ENCODE measurements at places on chromosomes 11 and 22.

- DNase-seq, result no peak
Measured at GRCh38 chr11:113528982-113529381, 53.8 kb upstream of the DRD2 start.

DNA sequence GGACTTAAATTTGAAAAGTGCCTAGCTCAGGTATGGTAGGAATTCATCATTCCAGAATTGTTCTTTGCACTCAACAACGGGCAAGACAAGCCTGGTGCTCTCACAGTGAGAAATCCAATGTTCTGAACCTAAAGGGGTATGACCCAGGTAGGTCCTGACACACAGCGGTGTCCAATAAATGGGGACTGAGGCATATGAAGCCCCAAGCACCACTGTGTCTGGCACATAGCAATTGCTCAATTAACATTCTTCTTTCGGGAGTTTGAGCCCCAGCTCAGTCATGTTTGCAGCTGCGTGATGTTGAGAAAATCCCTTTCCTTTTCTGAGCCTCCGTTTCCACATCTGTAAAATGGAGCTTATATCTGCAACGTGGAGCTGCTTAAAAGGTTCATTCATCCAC, 535.8 kb downstream of the MIAT start:
- DNase-seq, result no peak

- no peak for DNase-seq
Measured at GRCh38 chr11:62513626-62514025, 33.0 kb downstream of the AHNAK start.

GRCh38 chr22:50656122-50657070, 16.2 kb upstream of the SHANK3 start:
- DNase-seq, result no peak

GRCh38 chr11:28529540-28530410, 421.6 kb downstream of the METTL15 start:
- no peak for DNase-seq

DNA sequence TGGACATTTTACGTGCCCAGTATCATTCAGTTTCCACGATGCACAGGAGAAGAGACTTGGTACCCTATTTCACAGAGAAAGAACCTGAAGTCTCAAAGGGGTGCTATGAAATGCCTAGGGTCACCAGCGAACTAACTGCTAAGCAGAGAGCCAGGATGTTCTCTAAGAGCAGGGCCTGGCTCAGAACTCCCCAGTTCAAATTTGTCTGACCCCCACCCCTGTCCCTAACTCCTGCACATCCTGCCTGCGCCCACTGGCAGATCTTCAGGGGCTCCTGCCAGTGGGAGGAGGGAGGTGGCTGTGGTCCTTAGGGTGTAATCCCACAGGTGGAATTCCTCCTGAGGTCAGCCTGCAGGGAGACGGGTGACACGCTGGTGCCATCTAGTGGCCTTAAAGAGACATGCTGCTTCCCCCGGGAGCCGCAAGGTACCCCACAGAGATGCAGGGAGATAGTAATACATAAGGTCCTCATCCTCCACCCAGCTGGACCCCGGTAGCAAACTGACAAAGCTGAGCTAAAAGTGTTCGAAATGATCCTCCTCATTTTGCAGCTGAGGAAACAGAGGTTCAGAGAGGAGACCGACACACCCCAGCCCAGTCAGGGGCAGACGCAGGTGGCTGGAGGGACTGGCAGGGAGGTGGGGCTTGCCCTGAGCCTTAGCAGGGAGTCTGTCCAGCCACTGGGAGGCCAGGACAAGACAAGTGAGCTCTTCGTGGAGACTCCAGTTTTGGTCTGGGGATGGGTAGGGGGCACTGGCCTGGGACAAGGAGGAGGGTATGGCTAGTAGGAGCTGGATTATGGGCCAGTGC, 34.1 kb downstream of the MB start:
- peak; percentile 26 for DNase-seq

GRCh38 chr11:46718155-46719019, 626 bp upstream of the F2 start:
- DNase-seq, result no peak

DNA sequence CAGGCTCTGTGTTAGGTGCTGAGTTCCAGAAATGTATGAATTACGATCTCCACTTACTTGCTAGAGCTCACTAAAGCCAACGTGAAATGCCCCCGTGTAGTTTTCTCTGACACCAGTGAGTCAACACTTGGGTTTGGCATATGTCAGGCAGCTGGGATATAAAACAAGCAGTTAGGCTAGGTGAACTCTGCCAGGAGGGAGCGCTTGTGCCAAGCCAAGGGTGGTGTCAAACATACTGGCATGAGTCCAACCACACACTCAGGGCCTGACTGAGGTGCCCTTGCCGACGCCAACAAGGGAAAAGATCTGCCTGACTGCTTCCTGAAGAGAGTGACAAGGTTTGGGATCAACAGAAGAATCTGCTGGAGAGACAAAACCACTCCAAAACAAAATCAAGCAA, 167.8 kb upstream of the NARS2 start:
- no peak for DNase-seq

GRCh38 chr11:118339281-118339961, 3.1 kb downstream of the CD3D start:
- DNase-seq, result no peak

- no peak for DNase-seq
Measured at GRCh38 chr11:65651339-65651588, 11.5 kb downstream of the RELA start.

DNA sequence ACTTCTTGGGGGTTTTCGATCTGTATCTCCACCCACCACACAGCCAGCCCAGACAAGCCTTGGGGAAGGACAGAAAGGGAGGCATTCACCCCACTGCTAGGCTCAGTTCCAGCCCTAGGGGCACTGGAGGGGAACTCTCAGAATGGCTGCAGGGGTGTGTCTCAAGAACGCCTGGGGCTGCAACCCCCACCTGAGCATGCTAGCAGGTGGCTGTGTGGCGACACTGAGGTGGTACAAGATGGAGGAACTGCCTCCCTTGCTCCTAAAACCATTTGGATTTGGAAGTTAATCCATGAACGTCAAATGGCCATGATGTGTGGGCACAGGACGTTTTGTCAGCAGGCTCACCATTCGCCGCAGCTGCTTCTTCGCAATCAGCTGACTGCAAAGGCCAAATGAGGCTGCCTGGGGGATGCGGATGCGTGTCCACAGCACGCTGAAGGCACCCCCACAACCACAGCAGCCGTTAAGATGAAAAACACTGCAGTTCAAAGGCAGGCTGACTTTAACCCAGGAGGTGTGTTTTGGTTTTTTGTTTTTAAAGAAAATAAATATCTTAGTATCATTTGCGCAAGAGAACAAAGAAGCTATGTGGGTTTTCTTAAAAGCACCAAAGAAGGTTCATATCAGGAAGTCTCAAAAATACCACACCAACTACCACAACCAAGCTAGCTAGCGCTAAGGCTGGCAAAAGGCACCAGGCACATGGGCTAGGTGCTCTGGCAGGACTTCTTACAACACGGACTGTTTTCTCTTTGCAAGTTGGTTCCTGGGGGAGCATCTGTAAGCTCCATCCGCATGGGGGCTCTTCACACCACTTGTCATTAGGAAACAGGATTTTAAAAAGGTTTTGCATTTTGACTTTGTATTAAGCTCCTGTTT, 22.2 kb upstream of the NAP1L4 start:
- DNase-seq, result peak; percentile 34

- DNase-seq, result no peak
Measured at GRCh38 chr11:3001496-3001895, 9.4 kb upstream of the NAP1L4 start.

GRCh38 chr11:64582885-64583284, 8.1 kb upstream of the SLC22A12 start:
- DNase-seq, result no peak

GRCh38 chr11:15685306-15685705, 570.6 kb downstream of the INSC start:
- no peak for DNase-seq

- DNase-seq, result peak; percentile 72
Measured at GRCh38 chr22:22558972-22559603, at the start of gene PRAME. PRAME (minus strand) TSS chr22:22559265; CDS start chr22:22556832, 2,433 bp downstream.

GRCh38 chr11:3971756-3972404, 116.4 kb downstream of the STIM1 start:
- no peak for DNase-seq

GRCh38 chr22:42372976-42373375, 59.2 kb downstream of the NFAM1 start:
- DNase-seq, result no peak

- DNase-seq, result no peak
Measured at GRCh38 chr11:44192462-44193100, 97.1 kb downstream of the EXT2 start.

DNA sequence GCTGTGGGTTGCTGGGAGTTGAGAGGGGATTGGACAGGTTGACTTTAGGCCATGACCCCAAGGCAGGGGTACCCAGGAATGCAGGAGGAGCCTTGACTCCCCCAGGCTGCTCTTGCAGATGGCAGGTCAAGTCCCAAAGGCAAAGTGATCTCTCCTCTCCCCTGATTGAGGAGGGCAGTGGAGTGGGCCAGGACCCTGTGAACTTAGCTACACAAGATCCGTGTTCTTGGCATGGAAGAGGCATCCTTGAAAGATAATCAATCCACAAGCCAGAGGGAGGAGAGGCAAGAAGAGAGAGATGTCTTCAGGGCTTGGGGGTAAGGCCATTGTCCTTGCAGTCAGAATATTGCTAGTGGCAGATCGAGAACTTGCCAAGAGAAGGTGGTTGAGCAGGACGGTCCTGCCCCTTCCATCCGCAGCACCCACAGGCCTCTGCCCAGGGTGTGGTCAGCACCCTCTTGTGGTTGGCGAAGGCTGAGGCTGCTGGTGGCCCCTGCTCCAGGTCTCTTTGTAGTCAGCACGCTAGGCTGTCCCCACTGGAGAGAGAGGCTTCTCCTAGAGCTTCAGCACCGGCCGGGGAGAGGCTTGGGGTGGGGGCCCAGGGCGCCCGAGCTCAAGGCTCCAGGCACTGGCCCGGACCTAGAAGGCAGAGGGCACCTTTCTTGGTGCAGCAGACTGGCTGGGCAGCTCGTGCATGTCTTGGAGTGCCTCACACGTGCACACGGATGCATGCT, 45.4 kb downstream of the KCNC1 start:
- DNase-seq, result no peak

DNA sequence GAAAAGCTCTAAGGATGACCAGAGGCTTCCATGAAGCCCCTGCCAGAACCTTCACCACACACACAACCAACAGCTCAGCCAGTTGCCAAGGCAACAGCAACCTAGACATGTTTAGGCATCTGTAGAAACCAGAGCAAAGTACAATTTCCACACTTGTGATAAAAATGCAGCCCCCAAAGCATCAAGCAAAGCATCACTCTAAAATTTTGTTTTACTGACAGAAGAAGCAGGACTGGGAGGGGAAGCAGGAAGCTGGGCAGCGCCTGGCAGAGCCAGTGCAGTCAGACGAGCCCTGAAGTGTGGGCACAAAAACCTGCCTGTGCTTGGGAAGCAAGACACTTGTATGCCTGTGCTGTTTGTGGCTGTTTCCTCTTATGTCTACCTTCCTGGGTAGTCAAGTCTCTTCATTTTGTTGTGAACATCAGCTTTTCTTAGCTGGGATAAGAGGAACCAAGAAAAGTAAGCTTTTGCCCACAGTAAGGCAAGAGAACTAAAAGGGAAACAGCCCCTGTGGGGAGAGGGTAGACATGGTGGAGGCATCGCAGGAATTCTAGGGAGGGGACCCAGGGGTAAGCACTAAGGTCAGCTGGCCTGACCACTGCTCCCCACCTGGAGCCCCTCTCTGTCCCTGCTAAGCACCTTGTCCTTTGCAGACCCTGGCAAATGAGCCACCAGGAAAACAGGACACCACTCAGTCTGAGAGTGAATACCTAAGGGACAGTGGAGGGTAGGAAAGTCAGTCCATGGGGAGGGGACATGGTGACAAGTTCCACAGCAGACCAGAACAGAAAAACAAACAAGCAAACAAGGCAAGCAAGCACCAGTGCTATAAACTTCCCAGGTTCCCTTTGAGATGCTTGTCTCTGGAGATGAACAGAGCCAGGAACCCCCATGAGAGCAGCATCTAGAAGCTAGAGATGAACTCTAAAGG, 13.4 kb downstream of the PACSIN2 start:
- DNase-seq, result no peak

- no peak for DNase-seq
Measured at GRCh38 chr22:24584871-24585411, 7.9 kb downstream of the LRRC75B start.

DNA sequence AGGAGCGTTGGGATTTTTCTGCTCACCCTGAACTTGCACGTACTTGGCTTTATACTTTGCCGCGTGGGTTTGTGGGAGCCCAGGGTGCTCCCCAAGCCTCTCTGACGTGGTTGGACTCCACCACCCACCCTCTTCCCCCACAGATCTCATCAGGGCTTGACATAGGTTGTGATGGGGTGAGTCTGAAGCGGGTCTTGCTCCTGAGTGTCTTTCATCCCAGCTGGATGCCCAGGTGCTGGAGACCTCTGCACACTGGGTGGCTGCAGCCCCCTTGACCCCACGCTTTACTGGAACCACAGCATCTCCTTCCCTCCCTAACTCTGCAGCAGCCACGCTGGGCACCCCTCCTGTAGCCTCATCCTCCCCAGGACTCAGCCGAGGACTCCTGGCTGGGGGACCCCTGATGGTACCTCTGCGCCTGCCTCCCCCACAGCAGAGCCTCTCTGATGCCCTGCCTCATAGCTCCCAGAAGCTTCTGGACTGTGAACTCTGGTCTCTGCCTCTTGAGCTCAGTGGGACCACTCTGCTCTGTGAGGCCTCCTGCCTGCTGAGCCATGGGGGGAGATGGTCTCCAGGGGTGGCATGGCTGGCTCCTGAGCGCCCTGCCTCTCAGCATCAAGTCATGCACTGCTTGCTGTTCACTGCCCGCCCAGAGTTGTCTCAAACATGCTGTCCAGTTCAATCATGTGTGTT, 45.2 kb downstream of the MYEOV start:
- DNase-seq, result no peak

GRCh38 chr11:70250876-70251658, 19.4 kb upstream of the PPFIA1 start:
- no peak for DNase-seq

DNA sequence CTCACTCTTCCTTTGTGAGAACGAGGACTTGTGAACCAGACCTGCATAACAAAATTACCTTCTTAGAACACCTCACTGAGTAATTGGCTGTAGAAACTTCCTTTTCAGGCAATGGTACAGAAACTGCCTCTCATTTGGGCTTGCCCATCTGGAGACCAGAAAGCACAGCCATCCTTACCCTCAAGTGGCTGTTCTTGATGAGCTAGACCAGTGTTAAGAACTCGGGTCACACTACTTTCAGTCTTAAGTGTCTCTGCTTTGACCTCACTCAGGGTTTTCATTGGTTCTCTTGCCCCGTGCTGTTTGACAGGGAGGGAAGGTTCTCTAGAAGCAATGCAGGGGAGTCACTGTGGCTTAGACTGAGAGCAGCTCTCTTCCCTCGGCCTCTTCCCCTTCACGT, 29.3 kb downstream of the NAT10 start:
- no peak for DNase-seq

- DNase-seq, result no peak
Measured at GRCh38 chr11:78370406-78371172, 47.0 kb downstream of the GAB2 start.

DNA sequence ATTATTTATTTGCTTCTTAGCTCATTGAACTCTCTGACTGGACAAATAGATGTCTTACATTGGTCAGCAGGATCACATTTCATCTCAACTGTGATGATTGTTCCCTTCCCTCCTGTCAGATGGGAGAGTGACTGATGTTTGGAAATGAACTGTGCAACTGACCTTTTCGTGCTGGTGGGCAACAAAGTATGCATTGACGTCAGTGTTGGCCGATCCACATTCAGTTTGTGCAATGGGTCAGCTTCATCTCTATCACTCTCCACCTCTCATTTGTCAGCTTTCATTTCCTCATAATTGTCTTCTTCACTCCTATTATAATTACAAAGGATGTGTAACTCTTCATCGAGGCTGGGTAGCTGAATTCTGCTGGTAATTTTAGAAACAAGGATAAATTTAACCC, 71.3 kb downstream of the PPP2R1B start:
- no peak for DNase-seq
